ENCODE measurements at places on chromosomes 11 and 22.

- DNase-seq: no peak
Measured at GRCh38 chr11:833849-834311, 1.1 kb downstream of the CD151 start.

- DNase-seq: no peak
Measured at GRCh38 chr22:29772170-29772641, 5.0 kb downstream of the UQCR10 start.

DNA sequence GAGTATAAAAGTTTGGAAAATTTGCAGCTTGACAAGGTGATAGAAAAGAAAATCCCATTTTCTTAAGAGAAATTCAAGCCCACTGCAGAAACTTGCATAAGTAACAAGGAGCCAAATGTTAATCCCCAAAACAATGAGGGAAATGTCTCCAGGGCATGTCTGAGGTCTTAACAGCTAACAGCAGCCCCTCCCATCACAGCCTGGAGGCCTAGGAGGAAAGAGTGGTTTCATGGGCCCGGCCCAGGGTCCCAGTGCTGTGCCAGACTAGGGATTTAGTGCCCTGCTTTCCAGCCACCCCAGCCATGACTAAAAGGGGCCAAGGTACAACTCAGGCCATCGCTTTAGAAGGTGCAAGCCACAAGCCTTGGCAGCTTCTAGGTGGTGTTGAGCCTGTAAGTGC, 123.7 kb upstream of the TRPC6 start:
- no peak for DNase-seq

GRCh38 chr22:35903571-35904335, 124.9 kb downstream of the RBFOX2 start:
- no peak for DNase-seq

- DNase-seq: no peak
Measured at GRCh38 chr11:119293461-119293860, 23.5 kb downstream of the MCAM start.

- DNase-seq: no peak
Measured at GRCh38 chr11:111350811-111351210, 28.3 kb downstream of the POU2AF1 start.

DNA sequence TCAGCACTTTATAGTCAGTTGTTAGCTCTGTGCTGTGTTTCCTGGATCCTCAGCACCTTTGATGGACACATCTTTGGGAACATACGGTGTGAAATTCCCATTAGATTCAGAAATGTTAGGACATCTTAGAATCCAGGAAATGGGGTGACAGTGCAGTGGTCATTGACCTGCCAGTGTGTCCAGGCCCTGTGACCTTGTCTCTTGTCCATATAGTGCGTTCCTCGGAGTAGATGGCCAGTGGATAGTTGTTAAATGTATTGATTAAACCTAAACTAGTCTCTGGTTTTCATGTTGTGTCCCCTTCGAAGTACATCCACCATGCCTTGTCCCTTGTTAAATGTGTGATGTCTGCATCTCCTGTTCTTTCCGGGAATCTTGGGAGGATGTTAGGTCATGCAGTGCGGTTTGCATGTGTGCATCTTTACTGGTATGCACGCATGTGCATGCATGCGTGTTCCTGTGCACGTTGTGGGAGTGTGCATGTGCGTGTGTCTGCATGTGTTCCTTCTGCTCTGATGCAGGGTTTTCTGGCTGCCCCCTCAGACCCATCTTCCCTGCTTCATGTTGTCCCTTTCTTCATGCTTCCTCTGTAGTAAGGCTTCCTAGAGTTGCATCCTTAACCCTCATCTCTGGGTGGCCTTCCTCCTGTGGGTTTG, 4.0 kb downstream of the DGCR8 start:
- DNase-seq: no peak

DNA sequence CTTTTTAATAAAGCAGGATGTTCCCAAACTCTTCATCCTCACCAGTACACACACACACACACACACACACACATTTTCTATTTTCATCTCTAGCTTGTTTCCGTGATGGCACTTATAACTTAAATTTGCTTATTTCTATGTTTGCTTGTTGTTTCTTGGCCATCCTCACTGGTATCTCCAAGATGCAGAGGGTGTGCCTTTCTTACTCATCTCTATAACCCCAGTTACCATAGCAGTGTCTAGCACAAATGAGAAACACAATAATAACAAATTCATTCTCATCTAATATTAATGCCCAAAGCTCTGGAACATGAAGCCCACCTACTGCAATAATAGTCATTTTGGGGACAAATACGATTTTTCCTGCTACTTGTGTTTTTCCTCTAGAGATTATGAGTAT, 156.3 kb downstream of the GRM5 start:
- no peak for DNase-seq

GRCh38 chr11:64916040-64916774, 802 bp downstream of the ATG2A start:
- no peak for DNase-seq

DNA sequence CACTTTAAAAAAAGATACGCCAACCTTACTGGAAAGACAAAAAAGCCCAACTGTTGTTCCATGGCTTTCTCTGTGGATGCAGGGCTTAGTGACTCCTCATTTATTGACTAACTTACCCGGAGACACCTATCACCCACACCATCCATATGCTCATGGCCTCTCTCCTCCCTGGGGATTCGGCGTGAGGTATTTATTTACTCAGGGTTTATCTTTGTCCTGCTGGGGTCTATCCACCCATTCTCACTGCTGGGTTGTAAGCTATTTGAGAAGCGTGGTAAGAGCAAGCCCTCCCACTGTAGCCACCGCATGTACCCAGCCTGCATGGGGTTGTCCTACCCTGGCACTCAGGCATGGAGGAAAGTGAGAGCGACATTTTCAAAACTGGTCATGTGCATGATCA, 93.6 kb downstream of the NELL1 start:
- no peak for DNase-seq

DNA sequence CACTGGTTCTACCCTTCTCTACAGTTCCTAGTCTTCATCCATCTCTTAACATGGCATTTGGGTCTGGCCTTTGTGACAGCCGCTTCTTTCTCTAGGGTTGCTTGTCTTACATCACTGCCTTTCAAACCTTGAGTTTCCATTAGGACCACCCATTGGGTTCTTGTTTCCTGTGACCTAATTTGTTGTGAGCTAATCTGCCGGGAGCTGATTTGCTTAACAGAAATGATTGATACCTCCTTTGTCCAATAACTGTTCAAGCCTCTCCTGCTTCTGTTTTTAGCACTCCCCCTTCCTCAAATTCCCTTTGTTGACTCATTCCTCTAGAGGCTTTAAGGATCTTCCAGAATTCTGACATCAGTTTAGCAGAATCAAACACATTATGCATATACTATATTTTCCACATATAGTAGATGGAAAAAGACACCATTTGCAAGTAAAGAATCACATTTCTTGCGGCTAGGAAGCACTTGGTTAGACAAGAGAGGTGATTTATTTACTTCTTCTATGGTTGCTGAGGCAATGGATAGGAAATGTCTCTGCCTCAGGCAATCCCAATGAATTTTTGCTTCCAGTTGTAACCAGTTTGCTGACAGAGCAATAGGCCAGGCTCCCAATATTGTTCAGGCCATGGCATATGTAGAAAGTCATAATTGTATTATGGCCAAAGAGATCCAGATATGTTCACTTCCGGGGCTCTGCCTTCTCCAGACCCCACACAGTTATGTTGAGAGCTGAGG, 130.7 kb downstream of the SNX19 start:
- no peak for DNase-seq

- DNase-seq: no peak
Measured at GRCh38 chr11:13638422-13638821, 30.0 kb upstream of the FAR1 start.

DNA sequence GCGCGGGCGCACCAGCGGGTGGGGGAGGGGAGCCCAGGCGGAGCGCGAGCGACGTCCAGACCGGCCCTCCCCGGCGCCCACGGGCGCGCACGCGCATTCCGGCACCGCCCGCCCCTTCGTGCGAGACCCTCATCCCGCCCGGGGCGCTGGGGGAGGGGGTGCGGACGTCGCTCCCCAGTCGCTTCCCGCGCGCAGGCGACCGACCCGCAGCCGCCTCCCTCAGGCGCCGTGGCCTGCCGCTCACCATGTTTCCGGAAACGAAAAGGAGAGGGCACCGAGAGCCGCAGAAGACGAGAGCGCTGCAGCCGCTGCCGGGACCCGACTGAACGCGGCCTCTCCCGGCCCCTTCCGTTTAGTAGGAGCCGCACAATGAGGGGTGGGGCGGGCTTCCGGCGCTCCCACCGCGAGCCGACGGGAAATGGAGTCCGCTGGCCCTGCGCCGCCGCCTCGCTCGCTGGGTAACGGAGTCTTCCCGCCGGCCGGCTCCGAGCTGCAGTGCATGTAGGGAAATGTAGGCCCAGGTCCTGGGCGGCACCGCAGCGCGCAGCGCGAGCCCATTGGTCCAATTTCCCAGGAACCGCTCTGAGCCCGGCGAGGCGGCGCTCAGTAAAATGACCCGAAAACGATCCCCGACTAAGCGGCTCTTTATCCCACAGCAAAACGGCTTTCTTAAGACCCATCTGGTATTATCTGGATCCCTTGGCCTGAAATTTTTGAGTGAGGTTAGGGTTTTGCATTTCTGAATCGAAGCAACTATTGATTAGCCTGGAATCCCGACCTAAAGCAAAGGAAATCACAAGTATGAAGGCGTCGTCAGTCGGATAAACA, at the start of gene CFL1:
Gene CFL1, minus strand, starts transcription at position 328 of the 828 bp plus-strand sequence. Its CDS starts 81 bp downstream, at position 247.
- peak; percentile 95 for DNase-seq

GRCh38 chr11:109236188-109236587, 185.8 kb upstream of the C11orf87 start:
- DNase-seq: no peak

All from stimulated activated CD4-positive, alpha-beta T cell treated with anti-CD3 and anti-CD28 coated beads, Interleukin-1b, Interleukin-23, amount 100 ng/mL, for 24 hours (primary cell).